Effector CD4-positive, alpha-beta T cell (primary cell): ENCODE measurements at places on chromosomes 16 and 17.

DNA sequence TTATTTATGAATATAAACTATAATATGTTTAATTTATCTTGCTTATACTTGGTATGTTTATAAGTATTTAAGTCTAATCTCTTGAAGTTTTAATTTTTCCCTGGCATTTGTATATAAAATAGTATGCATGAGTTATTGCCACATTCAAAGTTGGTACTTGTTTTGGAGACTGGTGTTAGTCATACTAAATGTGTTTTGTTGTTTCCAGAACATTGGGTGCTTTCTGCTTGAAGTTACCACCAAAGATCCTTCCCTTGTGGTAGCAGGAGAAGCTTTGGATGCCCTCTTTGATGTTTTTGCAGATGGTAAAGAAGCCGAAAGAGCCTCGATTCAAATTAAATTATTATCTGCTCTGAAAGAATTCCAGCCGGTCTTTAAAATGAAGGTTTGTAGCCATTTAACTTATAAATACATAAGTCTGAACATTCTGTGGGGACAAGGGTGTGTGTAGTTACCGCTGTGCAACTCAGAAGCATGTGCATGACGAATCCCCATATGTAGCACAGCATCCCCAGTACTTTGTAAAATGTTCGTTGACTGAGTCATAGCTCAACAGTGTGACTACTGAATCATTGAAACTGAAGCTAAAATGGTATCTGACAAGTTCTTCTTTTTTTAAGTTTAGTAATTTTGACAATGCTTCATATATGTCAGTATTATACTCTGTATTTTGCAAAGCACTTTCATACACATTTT lies 36.4 kb downstream of the HEATR3 start:
- DNase-seq = no peak

GRCh38 chr17:74464730-74465377 lies 1.6 kb upstream of the CD300A start:
- no peak for DNase-seq

DNA sequence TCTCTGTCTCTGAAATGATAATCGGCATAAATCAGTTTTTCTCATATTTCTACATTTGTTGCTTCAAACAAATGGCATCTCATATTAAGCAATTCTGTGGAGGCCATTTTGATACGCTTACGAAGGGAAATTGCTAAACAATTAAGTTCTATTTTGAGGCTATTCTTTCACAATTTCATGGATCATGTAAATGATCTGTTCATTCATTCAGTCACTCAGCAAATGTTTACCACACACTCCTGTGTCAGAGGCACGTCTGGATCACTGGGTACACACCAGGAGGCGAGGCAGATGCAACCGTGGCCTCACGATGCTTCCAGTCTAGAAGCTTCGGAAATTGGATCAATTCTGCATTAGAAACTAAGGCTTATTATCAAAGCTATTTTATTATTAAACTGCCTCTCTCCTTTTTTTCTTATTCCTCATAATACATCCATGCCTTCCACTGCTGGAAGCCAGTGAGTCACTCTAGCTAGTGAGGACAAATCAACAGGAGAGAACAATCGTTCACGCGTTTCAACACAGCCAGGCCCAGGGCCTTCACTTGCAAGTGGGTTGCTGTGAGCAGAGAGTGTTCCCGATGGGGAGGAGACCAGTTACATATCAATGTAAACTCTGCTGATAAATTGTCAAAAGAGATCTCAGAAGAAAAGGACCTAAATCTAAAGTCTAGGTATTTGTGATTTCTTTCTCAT lies 11.3 kb upstream of the SLC39A11 start:
- DNase-seq = no peak

DNA sequence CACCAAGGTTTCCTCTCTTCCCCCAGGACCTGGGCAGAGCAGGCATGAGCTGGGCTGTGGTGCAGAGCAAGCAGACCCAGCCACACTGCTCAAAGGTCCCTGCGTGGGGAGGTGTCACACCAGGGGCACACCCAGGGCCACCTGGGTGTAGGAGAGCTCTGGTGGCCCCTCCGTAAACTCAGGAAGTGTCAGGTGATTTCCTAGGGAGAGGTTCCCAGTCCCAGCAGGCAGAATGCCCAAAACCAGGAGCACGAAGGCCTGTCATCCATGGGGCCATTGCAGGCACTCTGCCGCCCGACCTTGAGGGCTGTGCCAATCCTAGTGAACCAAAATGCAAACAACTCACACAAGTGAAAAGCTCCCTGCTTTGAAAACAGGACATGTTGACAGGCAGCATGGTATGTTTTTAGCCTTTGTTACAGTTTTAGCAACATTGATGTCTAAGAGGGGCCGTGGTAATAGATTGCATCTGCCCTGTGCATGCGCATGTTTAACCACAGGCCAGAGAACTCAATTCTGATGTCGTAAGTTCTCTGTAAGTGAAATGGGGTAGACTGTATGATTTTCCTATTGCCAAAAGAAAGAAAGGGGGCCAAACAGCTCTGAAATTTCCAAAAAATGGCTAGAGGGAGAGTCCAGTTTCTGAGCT lies 21.3 kb downstream of the CIBAR2 start:
- DNase-seq = no peak

DNA sequence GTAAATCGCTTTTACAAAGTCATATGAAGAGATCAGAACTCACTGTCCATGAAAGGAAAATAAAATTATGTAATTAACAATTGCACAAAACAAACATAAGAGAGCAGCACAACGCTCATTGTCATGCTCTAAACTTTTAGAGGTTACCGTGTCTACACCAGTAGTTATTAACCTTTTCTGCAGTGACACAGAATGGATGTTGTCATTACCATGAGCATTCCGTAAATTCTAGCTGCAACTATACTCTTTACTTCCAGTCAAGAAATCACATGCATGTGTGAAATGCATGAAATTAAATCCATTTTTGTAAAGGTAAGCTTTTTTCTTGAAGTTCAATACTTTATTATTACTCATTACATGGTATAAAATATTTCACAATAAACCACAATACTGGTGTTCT lies 38.2 kb downstream of the USP32 start:
- DNase-seq = no peak
